Stimulated activated CD8-positive, alpha-beta memory T cell treated with anti-CD3 and anti-CD28 coated beads, Interleukin-4, amount 100 ng/mL, for 4 hours (primary cell): ENCODE measurements at places on chromosomes 3 and 15.

GRCh38 chr3:189233225-189233858, 61.6 kb downstream of the TPRG1 start:
- no peak for DNase-seq

DNA sequence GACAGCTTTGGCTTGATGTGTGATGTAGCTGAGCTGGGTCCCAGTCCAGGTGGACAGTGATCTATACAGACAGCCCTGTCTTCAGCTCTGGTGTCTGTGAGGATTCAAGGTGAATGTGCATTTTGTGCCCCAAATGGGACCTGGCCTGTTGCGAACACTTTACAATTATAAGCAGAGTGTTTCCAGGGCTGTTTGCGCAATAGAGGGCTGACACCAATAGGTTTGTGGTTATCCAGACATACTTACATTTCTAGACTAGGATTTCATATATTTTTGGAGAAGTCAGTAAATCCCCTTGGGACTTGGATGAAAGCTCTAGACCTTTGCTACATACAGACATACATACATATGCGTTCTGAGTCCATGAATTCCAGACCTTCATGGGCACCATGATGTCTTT, 4.2 kb upstream of the TATDN2 start:
- no peak for DNase-seq

DNA sequence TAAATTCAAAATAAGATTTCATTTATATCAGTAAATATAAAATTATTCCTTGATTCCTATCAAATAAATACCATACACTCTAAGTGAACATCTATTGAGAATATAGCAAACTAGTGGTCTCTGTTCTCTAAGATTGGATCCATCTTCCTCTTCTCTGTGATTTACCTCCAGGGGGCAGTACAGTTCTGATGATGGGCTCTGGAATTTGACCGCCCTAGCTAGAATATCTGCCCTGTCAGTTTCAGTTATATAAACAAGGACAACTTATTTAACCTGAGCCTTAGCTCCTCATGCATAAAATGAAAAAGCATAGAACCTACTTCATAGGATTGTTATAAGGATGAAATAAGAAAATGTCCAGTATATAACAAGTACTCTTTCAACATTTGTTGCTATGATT, 171.1 kb upstream of the CCDC54 start:
- DNase-seq: no peak

DNA sequence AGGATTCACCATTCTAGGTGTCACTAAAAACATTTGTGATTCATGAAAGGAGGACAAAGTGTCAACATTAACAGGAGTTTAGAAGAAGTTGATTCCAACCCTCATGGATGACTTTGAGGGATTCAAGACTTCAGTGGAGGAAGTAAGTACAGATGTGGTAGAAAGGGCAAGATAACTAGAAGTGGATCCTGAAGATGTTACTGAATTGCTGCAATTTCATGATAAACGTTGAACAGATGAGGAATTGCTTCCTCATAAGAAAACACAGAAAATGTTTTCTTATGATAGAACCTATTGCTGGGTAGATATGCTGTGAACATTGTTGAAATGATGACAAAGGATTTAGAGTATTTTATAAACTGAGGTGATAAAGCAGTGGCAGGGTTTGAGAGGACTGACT, 23.5 kb upstream of the ATP2C1 start:
- no peak for DNase-seq

DNA sequence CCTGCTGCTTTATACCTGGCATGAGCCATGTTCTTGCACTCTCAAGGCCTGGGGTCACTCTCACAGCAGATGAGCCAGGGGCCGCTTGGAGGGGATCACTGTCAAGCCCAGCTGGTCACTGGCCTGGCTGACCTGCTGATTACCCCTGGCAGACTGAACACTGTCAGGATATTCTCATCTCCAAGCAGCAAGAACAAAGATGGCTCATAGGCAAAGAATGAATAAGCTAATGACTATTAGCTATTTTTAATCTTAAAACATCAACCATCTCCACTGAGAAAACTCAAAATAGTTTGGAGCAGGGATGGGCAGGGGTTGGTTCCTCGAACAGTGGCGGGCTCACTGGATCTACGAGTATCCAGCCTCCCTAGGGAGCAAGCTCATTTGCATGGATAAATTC, 64.4 kb upstream of the ACAN start:
- DNase-seq: no peak

- no peak for DNase-seq
Observed at GRCh38 chr3:14925729-14926591, 21.4 kb upstream of the NR2C2 start.

DNA sequence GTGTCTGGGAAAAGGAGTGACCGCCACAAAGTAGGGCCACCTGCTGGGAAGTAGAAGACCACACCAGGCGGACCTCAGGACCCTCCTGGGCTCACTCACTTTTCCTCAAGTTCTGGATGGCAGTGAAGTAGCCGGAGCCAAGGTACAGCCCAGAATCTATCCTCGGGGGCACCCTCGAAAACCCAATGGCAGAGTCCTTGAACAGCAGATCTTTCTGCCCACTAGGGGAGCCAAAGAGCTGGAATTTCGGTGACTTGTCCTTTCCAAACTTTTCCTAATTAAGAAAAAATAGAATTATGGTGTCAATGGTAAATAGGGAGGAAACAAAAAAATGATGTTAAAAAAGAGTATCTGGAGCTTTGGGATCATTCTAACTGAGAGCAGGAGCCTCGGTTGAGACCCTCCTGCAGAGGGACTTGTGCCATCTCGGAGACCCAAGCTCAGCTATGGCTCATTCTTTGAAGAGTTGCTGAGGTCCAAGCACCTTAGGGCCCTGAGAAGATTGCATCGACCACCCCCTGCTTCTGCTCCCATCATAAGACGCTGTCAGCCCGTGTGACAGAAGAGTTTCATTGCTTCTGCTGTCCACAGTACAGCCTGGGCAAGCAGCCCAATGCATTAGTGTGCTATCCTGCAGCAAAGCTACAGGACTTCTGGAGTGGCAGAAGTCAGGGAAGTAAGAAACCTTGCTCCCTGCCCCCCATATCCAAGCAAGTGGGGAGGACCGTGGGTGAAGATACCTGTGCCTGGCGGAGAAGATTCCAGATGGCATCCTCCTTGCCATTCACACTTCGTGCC, 14.8 kb downstream of the LTF start:
- DNase-seq: no peak

DNA sequence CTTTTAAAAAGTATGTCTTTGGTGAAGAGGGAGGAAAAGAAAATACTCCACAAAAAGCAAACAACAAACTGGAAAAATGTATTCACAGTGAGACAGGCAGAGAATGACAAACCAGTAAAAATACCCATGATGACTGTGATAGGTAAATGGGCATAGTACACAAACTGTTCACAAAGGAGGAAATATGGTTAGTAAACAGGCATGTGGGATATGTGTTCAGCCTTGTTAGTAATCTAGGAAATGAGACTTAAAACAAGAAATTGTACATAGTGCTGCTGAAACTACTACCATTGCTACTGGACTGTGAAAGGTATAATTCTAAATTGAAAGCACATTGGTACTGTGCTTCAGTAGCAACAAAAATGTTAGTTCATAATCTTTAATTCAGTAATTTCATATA, 50.1 kb downstream of the UBE2E2 start:
- no peak for DNase-seq

- no peak for DNase-seq
Observed at GRCh38 chr15:37682304-37682703, 252.1 kb upstream of the TMCO5A start.

DNA sequence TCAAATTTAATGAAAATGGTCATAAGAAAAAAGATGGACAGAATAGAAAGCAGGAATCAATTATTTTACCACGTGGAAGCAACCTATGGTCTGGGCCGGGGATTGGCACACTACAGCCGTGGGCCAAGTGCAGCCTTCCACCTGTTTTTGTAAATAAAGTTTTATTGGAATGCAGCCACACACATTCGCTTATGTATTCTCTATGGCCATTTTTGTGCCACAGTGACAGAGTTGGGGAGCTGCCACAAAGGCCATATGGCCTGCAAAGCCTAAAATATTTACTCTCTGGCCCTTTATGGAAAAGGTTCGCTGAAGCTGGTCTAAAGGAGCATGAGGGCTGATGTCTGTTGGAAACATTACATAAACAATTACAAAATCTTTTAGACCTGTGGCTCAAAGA, 144.8 kb downstream of the TMCO5A start:
- no peak for DNase-seq

DNA sequence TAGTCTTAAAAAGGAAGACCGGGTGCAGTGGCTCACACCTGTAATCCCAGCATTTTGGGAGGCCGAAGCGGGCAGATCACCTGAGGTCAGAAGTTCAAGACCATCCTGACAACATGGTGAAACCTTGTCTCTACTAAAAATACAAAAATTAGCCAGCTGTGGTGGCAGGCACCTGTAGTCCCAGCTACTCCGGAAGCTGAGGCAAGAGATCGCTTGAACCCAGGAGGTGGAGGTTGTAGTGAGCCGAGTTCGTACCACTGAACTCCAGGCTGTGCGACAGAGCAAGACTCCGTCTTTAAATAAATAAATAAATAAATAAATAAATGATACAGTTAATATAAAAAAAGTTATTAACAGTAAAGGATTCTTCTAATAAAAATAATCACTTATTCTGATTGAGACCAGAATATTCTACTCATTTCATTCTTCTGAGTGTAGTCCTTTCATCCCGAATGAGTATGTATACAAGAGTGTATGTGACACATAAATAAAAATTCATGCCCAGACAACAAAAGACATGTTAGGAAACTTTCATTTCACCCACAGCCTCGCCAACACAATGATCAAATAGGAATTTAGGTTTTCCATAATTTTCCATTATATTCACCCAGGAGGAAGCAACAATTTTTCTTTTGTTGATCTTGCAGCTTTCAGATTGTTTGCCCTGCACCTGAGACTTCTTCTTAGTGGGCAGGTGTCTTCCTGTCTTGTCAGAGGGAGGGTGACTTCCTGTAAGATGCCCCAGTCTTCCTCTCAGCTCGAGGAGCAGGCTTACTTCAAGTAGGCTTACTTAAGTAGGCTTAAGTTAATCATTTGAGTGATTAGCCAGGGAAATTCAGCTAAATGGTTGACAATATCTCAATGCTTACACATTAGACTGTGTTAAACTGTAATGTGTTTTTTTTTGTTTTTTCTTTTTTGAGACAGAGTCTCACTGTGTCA, 7.8 kb upstream of the NUP210 start:
- DNase-seq: no peak

DNA sequence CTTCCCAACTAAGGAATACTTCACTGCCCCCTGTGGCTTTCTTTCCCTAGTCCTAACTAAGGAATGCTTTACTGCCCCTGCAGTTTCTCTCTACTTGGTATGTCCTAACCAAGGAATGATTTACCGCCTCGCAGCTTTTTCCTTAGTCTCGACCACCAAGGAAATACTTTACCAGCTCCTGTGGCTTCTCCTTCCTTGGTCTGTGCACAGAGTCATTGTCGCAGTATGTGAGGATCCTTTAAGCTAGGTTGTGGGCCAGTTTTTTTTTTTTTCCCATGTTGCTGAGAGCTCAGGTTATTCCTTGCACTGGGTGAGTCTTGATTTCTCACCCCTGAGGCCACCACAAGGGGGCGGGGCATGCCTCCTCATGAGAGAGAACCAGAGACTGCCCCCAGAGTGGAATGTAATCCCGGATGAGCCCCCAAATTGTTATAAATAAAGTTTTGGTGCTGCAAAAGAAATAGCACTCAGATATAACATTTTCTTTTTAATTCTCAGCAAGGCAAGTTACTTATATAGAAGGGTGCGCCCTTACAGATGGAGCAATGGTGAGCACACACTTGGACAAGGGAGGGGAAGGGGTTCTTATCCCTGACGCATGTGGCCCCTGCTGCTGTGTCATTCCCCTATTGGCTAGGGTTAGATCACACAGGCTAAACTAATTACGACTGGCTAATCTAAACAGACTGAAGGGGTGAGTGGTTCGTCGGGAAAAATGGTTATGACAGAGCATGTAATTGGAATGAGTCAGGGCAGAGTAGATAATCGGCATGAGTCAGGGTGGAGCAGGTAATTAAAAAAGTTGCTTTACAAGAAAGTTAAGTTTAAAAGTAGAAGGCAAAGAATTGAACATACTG, 27.0 kb downstream of the NDUFB4 start:
- no peak for DNase-seq

- no peak for DNase-seq
Observed at GRCh38 chr3:7209098-7209497, 348.2 kb downstream of the GRM7 start.

GRCh38 chr3:99087277-99087676, 185.8 kb upstream of the DCBLD2 start:
- no peak for DNase-seq

DNA sequence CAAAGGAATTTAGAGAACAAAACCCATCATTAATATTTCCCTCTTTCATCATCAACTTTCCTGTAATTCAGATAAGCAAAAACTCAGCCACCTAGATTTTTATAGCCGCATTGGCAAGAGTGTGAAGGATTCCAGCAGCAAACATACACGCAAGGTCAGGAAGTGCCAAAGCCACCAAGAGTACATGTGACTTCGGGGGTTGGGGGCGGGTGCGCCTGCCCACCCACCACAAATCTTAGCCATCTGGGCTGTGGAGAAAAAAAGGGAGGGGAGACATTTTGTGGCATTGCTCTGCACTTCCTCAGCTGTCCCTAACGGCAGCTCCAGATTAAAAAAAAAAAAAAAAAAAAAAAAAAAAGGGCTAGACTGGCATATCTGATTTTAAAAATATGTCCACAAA, 148.4 kb downstream of the TNIK start:
- no peak for DNase-seq

- DNase-seq: no peak
Observed at GRCh38 chr3:106338582-106339214, 469.9 kb upstream of the CBLB start.

DNA sequence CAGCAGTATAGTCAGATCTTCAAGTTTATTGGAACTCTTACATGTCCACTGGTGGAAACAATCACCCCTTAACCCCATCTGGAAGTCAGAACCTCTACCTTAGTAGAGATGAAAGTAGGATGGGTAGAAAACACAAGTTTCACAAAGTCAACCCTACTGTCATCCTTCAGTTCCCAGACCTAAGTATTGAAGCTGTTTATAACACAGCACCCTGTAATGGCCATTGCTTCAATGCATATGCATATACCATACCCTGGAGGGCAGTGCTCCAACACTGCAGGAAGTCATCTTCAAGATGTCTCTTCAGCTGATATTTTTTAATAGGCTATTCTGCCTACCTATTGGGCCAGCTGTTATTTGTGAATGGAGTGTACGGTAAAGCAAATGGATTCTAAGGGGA, 241.3 kb downstream of the UBE2E2 start:
- no peak for DNase-seq
